ENCODE measurements at places on chromosomes 11 and 22.

- no peak for DNase-seq
Measured at GRCh38 chr11:102971766-102972165, 16.2 kb upstream of the MMP13 start.

GRCh38 chr11:45331839-45332238, 45.7 kb upstream of the SYT13 start:
- no peak for DNase-seq

GRCh38 chr11:126718276-126718675, 282.3 kb downstream of the KIRREL3 start:
- no peak for DNase-seq

DNA sequence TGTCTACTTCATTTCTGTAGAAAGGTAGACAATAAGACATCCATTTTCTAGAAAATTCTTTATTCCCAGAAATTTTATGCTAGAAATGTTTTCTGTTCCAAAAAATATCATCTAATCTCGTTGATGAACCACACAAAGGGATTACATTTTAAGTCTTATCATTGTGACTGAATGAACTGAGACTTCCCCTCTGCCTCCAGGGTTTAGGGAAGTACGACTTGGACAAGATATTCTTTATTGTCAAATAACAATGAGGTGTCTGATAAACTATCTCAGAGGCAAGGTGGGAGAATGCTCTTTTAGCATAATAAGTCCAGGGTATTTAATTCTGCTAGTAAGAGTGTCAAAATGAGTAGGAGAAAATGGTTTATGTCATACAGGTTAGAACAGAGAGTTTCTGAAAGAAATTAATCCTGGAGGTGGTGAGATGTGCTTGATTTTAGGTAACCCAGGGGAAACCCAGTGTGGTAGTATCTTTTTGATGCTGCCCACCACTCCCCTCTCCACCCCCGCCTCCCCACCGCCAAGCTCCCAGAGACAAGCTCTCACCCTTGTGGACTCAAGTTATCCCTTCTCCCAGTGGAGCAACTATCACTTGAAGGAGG, 100.6 kb downstream of the CD44 start:
- no peak for DNase-seq

- DNase-seq, result no peak
Measured at GRCh38 chr22:17239156-17239701, 20.0 kb upstream of the ADA2 start.

- DNase-seq, result no peak
Measured at GRCh38 chr11:24754406-24754805, 257.6 kb downstream of the LUZP2 start.

GRCh38 chr11:131281316-131281715, 89.1 kb upstream of the NTM start:
- DNase-seq, result no peak

GRCh38 chr11:59755701-59756557, 753 bp downstream of the STX3 start:
- DNase-seq, result peak; percentile 88

- no peak for DNase-seq
Measured at GRCh38 chr22:38228326-38228872, 26.6 kb downstream of the MAFF start.

DNA sequence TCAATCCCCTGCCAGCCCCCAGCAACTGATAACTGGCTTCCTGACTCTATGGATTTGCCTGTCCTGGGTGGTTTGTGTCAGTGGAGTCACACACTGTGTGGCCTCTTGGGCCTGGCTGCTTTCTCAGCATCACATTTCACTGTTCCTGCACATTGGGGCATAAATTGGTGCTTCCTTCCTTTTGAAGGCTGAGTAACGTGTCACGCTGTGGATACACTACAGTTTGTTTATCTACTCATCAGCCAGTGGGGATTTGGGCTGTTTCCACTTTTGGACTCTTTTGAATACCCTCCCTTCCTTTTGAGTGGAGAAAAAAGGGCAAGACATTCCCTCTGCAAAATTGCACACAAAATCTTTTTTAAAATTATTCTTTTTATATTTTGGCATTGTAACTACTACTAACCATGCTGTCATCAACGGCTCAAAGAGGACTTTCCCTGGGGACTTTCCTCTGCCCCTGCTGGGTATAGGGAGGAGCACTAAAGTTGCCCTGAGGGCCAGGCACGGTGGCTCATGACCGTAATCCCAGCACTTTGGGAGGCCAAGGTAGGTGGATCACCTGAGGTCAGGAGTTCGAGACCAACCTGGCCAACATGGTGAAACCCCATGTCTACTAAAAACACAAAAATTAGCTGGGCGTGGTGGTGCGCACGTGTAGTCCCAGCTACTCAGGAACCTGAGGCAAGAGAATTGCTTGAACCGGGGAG, 7.8 kb upstream of the CELSR1 start:
- DNase-seq, result no peak

DNA sequence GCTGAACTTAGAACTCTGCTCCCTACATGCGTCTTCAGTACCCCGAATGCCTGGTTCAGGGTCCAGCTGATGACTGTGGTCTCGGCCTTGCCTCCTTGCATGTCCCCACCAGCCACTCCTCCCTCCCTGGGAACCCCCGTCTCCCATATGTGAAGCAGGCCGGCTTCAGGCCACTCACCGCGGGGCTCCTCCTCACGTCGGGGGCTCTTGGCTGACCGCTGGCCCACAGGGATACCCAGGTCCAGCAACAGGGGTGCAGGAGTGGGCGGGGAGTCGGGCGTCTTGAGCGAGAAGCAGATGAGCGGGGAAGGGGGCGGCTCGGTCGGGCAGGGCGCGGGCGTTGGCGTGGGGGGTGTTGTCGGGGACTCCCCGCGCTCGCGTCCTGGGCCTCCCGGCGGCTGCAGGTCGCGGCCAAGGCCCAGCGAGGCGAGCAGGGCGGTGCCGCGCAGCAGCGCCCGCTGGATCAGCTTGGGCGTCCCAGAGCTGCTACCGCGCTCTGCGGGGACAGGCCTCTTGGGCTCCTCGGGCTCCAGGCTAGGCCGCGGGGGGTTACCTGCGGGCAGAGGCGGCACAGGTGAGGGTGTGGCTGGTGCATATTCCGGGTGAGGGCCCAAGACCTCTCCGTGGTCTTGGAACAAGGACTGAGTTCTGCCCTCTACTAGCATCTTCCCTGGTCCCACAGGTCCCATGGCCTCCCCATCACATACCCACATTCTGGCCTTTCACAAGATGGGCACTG, 3.8 kb upstream of the KCNK7 start:
- DNase-seq, result no peak

DNA sequence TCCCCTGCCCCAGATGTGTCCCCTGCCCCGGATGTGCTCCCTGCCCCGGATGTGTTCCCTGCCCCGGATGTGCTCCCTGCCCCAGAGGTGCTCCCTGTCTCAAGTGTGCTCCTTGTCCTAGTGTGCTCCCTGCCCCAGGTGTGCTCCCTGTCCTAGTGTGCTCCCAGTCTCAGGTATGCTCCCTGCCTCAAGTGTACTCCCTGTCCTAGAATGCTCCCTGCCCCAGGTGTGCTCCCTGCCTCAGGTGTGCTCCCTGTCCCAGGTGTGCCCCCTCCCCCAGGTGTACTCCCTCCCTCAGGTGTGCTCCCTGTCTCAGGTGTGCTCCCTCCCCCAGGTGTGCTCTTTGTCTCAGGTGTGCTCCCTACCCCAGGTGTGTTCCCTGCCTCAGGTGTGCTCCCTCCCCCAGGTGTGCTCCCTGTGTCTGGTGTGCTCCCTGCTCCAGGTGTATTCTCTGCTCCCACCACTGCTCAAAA, 48.7 kb upstream of the RASD2 start:
- no peak for DNase-seq

- DNase-seq, result peak; percentile 77
Measured at GRCh38 chr11:70467201-70468085, 69.1 kb downstream of the CTTN start.

DNA sequence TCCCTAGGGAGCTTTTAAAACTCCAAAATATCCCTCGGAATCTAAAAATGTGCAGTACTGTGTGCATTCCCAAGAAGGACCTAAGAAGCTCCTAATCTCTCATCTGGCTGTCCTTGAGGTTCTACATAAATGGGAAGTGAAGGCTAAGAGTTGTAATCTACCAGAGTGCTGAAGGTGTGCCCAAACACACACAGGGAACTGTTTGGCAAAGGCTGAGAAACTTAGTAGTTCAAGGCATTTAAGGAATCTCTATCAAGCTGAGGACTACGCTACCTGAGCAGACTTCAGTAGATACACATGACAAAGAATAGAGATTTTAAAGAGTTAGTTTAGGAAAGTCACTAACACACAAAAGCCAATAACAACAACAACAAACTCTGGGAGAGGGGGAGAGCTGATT, 71.1 kb downstream of the TTC28 start:
- no peak for DNase-seq
